ENCODE measurements at places on chromosomes 7 and 10. TPM values are rescaled to one million over a fixed set of nuclear protein-coding genes. Genes with fewer than 3 reads are reported as not detected.

GRCh38 chr7:66307591-66308215 is 102.6 kb downstream of the TPST1 start:
- DNase-seq = no peak

GRCh38 chr10:18238870-18239485 is 98.8 kb downstream of the CACNB2 start:
- DNase-seq = no peak

- DNase-seq = no peak
Measured at GRCh38 chr10:123323884-123324283, 169.7 kb downstream of the BUB3 start.

GRCh38 chr10:116838143-116838725 is 11.1 kb upstream of the ENO4 start:
- no peak for DNase-seq

The AQP1 gene
- 1,768 TPM for total RNA-seq
